ENCODE measurements at places on chromosomes 2 and 18.

DNA sequence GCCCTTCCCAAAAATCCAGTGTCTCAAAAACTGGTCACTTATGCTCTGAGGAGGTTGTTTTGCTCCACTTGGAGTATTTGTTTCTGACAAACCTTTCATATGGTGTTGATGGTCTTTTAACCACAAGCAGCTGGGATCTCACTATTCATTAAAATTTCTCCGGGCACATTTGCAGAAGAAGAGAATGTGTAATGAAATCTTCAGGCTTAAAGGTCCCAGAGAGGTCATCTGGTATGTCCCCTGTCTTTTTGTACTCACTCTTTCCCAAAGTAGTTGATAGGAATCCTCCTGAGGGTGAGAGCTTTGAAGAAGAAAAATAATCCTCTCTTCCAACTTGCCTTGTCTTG is 430.8 kb downstream of the SETBP1 start:
- no peak for DNase-seq

- no peak for DNase-seq
These were observed 26.1 kb downstream of the CDC42EP3 start for GRCh38 chr2:37645362-37645761.

DNA sequence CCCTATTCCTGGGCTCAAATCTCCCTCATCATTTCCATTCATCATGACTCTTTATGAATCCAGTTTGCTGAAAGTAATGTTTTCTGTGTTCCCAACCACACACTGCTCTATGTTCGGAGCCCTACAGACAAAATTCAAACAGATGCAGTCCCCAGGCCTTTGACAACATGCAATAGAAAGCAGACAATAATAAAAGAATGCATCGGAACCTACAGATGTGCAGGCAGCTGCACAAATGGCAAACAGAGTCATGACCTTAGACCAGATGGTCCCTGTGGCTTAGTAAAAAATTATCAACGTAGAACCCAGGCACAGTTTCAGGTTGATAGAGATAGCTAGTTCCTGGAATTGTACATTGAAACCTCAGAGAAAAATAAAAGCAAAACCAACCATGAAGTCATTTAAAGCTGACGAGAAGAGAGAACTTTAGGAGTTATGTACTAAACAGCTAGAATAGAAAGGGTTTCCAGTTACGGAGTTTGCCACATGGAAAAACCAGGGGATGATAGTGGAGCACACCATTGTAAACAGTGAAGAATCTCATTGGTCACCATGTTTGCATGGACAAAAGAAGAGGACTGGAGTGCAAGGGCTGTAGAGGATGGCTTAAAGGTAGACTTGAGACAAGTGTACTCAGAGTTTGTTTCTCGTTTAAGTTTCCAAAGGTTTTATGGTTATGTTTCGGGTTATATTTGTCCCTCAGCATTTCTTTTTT is 23.2 kb upstream of the ACVR1 start:
- no peak for DNase-seq

DNA sequence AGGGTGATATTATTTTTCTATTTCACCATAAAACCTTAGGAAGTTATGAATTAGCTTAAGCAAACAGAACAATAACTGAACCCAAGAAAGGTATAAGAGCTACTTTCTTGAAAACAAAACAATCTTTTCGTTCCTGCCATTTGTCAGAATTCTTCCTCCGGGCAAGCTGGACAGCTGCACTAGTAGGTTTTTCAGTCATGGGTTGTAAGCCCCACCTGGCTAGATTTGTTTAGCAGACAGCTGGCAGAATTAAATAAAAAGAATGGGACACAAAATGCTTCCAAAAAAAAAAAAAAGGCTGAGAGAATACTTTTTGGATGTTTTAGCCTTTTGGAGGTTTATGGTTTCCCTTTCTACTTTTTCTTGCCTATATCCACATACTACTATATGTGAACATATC is 694.1 kb downstream of the ARHGAP15 start:
- DNase-seq = no peak

- DNase-seq = no peak
These were observed 156.8 kb upstream of the RBMS1 start for GRCh38 chr2:160650196-160651118.

GRCh38 chr2:161991991-161992390 is 82.0 kb downstream of the DPP4 start:
- no peak for DNase-seq

- DNase-seq = no peak
These were observed 26.8 kb upstream of the GPR17 start for GRCh38 chr2:127619203-127619590.

- no peak for DNase-seq
These were observed 909.2 kb downstream of the CCDC85A start for GRCh38 chr2:57093020-57093419.

GRCh38 chr2:219562049-219563020 is 9.0 kb downstream of the OBSL1 start:
- no peak for DNase-seq

DNA sequence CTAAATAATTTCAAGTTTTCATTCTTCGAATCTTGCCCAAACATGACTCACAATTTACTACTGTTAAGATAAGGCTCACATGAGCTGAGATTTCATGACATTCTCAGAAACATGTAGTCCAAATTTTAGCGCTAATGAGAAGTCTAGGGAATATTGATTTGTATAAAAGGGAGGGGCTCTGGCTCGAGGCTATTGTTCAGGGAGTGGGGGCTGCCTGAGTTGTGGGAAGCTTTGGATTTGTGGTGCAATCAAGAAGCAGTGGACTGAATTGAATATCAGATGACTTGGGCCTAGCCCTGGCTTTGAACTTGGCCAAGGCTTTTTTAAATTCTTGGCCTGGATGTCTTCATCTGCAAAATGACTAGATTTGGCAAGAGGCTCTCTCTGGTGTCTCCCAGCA is 674.9 kb upstream of the FANCL start:
- DNase-seq = no peak

DNA sequence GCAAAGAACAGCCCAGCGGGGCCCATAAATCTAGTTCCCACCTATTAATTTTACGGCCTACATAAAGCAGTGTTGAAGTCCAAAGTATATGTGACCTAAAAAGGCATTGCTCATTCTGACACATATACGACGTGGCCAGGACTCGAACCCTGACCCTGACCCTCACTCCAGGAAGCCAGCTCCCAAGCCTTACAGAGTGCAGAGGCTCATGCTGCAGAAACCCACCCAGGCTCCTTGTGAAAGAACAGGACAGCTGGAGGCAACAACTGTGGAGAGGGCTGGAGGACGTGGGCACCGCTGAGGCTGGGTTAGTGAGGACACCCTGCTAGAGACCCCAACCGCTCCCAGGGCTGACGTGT is 221.6 kb downstream of the CYP26B1 start:
- DNase-seq = no peak
